ENCODE measurements at places on chromosomes 5 and 9.

DNA sequence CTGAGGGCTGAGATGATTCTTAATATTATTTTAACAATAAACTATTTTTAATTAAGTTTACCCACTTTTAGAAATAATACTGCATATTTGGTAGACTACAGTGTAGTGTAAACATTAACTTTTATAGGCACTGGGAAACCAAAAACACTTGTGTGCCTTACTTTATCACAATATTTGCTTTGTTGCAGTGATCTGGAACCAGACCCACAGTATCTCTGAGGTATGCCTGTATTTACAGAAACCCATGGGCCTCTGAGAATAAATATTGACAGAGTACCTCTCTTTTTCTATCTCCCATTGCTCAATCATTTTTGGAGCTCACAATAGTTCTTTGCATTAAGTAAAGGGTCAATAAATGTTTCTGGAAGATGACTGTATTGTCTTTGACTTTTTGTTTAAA, 73.3 kb downstream of the SLCO4C1 start:
- H3K27me3 ChIP-seq: peaks cover 12% of the 10 kb centered on the region
- no peak overlapping the region for H3K27ac ChIP-seq
- no peak overlapping the region for H3K4me3 ChIP-seq
- H3K4me1 ChIP-seq: no peaks in the 10 kb centered on the region

GRCh38 chr5:523441-524222, 617 bp downstream of the SLC9A3 start:
- no peak for DNase-seq
- peaks cover 50% of the 10 kb centered on the region for H3K27me3 ChIP-seq
- peaks cover 2% of the 10 kb centered on the region for H3K36me3 ChIP-seq
- no peak overlapping the region for H3K27ac ChIP-seq
- H3K4me3 ChIP-seq: no peak overlapping the region

DNA sequence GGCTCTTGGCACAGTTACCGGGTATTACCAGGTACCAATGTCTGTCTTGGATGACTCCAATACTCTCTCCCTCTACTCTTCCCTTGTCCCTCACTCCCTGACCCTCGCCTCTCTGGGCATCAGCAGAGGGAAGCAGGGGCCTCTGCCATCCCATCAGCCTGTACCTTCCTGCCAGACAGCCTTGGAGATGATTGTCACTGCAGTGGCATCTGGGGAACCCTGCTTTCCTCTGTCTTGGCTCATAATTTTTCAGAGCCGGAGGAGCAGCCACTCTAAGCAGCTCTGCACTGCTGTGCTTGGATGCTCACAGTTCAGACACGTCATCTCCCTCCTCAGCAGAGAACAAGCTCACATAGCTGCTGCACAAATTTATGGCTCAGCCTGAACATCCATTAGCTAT, 274.1 kb downstream of the SMARCA2 start:
- no peaks in the 10 kb centered on the region for H3K4me1 ChIP-seq
- H3K27ac ChIP-seq: no peak overlapping the region
- no peaks in the 10 kb centered on the region for H3K36me3 ChIP-seq
- H3K4me3 ChIP-seq: no peak overlapping the region

- DNase-seq: no peak
- no peak overlapping the region for H3K27ac ChIP-seq
- no peaks in the 10 kb centered on the region for H3K4me1 ChIP-seq
- no peaks in the 10 kb centered on the region for H3K27me3 ChIP-seq
- no peaks in the 10 kb centered on the region for H3K36me3 ChIP-seq
Measured at GRCh38 chr5:123929055-123929474, 417.1 kb downstream of the CSNK1G3 start.

DNA sequence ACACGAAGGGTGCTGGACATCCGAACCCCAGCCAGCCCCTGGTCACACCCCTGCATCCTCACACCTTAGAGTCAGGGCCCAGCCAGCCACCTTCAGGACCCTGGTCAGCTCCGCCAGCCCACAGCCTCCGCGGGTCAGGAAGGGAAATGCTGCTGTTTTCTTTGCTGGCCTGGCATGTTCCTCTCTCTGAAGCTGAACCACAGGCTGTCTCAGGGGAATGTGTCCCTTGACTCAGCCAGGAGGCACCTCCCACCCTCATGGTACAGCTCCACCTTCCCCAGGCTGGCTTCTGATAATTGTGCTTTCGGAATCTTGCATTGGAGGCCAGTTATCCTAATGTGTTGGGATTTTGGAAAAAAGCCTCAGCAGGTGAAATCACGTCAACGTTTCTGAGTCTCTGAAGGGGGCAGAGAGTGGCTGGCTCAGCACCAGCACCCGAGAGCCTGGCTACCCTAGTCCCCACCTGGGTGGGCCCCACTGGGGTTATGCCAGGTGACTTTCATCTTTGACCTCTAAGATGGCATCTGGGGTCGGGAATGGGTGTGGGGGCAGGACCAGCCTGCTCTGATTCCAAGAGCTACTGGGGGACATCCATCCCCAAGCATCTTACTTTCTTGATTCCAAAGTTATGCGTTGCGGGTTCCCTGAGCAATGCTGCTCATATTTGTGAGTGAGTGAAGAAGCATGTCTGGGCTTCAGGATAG, 9.8 kb upstream of the OLFM1 start:
- peaks cover 60% of the 10 kb centered on the region for H3K27me3 ChIP-seq
- no peaks in the 10 kb centered on the region for H3K36me3 ChIP-seq
- H3K4me3 ChIP-seq: no peak overlapping the region
- H3K4me1 ChIP-seq: no peaks in the 10 kb centered on the region
- H3K27ac ChIP-seq: no peak overlapping the region

- H3K27me3 ChIP-seq: peaks cover 17% of the 10 kb centered on the region
- H3K27ac ChIP-seq: no peak overlapping the region
- H3K4me3 ChIP-seq: no peak overlapping the region
- H3K4me1 ChIP-seq: no peaks in the 10 kb centered on the region
- no peaks in the 10 kb centered on the region for H3K36me3 ChIP-seq
Measured at GRCh38 chr5:174115226-174115625, 69.7 kb downstream of the NSG2 start.

DNA sequence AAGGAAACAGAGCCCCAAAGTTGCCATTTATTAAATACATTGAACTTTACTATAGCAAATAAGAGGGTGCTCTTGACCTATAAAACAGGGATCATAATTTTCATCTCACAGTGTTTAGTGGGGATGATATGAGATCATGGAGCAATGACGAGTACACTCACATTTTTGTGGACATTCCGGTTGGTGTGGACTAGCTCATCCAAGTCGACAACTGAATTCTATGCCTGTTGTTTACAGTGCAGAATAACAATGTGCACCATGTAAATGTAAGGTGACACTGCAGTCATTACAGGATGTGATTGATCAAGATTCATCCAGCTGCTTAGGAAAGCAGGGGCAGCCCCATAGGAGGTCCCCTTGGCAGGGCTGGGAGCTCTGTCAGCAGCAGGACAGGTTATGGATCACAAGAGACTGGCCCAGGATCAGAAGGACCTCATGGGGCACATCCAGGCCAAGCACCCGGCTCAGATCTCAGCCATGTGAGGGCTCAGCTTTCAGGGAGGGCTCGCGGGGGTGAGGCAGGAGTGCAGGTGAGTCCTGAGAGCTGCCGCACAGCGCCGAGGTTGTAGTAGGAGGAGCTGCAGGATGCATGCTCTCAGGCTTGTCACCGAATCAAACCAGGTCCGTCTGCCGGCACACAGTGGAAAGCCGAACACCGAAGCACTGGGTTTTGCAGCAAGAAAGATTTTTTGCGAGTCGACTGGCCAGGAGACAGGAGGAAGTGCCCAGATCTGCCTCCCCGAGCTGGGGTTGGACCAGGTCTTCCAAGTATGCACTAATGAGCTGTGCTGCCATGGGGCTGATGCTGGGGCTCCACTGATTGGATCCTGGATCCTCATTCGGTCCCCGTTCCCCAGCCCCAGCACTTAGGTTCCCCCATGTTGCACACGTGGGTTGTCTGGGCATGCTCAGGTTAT, 28.2 kb downstream of the MRPL36 start:
- H3K36me3 ChIP-seq: no peaks in the 10 kb centered on the region
- no peak overlapping the region for H3K4me3 ChIP-seq
- no peaks in the 10 kb centered on the region for H3K27me3 ChIP-seq
- H3K4me1 ChIP-seq: no peaks in the 10 kb centered on the region
- no peak overlapping the region for H3K27ac ChIP-seq
- no peak for DNase-seq

DNA sequence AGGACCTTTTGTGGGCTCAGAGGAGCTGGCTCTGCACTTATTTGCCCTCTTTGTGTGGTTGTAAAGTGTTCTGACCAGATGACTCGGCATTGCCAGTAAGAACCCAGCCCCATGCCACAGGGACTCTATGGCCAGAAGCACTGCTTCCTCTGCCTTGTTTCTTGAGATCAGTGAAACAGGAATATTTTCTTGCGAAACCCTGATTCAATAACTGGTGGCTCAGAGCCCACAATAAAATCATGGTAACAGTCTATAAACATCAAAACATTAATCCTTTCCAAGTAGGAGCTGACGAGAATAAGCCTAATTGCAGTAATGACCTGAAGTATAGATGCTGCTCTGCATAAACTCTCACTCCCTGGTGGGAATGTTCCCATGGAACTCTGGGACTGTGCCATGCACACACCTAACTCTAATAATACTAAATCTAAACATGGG, 344.3 kb downstream of the ZNF608 start:
- H3K36me3 ChIP-seq: no peaks in the 10 kb centered on the region
- H3K27me3 ChIP-seq: no peaks in the 10 kb centered on the region
- no peak overlapping the region for H3K27ac ChIP-seq
- H3K4me3 ChIP-seq: no peak overlapping the region
- DNase-seq: no peak
- no peaks in the 10 kb centered on the region for H3K4me1 ChIP-seq

DNA sequence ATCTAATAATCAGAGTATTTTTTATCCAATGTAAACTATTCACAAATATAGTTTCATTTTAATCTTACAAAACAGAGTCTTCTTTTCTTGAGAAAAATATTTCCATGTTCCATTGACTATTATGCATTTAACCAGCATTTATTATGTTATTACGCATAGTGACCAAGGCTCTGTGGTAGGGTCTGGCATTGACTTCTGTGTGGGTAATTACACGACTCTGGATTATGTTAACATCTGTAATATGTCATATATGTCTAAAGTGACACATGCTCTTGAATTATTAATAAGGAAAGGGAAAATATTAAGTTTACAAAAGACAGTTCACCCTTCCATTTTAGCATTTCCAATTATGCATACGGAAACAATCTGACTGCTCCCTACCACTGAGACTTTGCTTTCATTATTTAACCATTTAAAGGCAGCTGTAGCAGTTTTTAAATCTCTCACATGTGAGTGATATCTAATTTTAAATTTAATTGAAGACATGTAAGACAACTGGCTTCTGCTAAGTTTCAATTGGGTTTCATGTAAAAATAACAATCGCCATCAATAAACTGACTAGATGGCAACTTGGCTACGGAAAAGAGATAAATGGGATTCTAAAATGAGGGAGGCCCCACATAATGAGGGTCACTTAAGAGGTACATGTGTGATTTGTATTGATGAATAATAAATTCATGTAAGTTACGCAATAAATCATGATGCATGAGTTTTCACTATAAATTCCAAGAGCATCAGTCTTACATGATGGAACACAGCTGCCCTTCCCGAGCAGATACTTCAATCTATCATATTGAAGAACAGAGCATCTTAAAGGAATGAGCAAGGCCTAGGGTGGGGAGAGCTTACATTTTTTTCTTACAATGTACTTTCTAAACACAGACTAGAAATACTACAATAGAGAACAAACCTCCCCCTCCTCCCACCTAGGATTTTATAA, 1056.8 kb downstream of the MAT2B start:
- no peak overlapping the region for H3K27ac ChIP-seq
- no peaks in the 10 kb centered on the region for H3K27me3 ChIP-seq
- no peaks in the 10 kb centered on the region for H3K36me3 ChIP-seq
- no peak for DNase-seq

DNA sequence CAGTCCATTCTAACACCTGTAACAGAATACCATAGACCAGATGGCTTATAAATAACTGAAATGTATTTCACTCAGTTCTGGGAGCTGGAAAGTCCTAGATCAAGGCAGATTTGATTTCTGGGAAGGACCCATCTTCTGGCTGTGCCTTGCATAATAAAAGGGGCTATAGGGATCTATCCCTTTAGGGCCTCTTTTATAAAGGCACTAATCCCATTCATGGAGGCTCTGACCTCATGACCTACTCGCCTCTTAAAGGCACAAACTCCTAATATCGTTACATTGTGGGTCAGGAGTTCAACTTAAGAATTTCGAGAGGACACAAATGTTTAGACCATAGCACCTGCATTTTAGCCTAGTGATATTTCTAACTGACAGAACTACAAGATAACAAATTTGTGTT, 619.0 kb downstream of the CDH18 start:
- no peak for DNase-seq
- no peak overlapping the region for H3K4me3 ChIP-seq
- no peaks in the 10 kb centered on the region for H3K4me1 ChIP-seq
- no peaks in the 10 kb centered on the region for H3K27me3 ChIP-seq

- peaks cover 16% of the 10 kb centered on the region for H3K4me1 ChIP-seq
- no peak for DNase-seq
- no peak overlapping the region for H3K27ac ChIP-seq
- no peaks in the 10 kb centered on the region for H3K36me3 ChIP-seq
- no peaks in the 10 kb centered on the region for H3K27me3 ChIP-seq
- no peak overlapping the region for H3K4me3 ChIP-seq
Measured at GRCh38 chr5:175892015-175892800, 20.8 kb downstream of the CPLX2 start.

DNA sequence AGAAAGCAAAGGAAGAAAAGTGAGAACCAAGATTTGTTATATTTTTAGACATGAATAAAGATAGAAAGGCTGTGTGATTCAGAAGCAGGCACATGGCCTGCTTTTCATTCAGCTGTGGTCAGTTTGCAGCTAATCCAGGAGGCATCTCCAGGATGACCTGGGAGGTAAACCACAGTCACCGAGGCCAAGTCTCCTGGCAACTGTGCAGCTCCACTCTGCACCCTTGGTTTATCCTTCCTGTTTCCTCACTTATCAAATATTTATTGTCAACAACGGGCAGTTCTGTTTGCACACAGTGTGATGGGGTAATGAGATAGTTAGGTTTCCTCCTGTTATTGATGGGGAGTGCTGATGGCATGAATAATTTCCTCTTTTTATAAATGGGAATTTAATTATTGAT, 243.0 kb downstream of the PSAT1 start:
- H3K4me3 ChIP-seq: no peak overlapping the region
- no peaks in the 10 kb centered on the region for H3K27me3 ChIP-seq
- H3K36me3 ChIP-seq: no peaks in the 10 kb centered on the region
